ENCODE measurements at places on chromosomes 16 and 17.

GRCh38 chr16:67120025-67120424 is 10.3 kb downstream of the PHAF1 start:
- no peaks in the 10 kb centered on the region for H3K36me3 ChIP-seq
- H3K4me1 ChIP-seq, result no peaks in the 10 kb centered on the region
- no peaks in the 10 kb centered on the region for H3K27me3 ChIP-seq
- no peak overlapping the region for H3K27ac ChIP-seq

DNA sequence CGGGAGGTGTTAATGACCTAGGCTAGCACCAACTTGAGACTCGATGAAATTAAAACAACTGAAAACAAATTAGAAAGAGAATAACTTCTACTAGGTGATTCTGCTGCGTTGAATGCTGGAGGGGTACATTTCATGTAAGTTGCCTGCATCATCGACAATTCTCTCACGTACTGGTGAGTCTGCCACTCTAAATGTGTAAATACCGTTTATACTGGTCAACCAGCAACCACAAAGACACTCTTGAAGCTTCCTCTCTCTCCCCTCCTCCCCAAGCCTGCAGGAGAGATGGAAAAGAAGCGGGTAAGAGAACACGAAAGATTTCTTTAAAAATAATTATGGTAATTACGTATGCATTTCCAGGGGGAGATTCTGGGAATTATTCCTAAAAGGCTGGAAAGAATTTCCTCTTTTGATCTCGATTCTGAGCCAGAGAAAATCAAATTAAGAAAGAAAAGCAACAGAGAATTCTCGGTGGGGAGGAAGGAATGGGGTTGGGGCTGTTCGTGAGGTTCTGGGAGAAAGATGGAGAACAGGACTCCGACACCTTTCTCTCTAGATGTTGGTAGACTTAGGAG is 68.6 kb upstream of the MRTFB start:
- H3K36me3 ChIP-seq, result no peaks in the 10 kb centered on the region
- no peak for DNase-seq
- no peak overlapping the region for H3K4me3 ChIP-seq
- no peaks in the 10 kb centered on the region for H3K27me3 ChIP-seq
- peaks cover 2% of the 10 kb centered on the region for H3K4me1 ChIP-seq

DNA sequence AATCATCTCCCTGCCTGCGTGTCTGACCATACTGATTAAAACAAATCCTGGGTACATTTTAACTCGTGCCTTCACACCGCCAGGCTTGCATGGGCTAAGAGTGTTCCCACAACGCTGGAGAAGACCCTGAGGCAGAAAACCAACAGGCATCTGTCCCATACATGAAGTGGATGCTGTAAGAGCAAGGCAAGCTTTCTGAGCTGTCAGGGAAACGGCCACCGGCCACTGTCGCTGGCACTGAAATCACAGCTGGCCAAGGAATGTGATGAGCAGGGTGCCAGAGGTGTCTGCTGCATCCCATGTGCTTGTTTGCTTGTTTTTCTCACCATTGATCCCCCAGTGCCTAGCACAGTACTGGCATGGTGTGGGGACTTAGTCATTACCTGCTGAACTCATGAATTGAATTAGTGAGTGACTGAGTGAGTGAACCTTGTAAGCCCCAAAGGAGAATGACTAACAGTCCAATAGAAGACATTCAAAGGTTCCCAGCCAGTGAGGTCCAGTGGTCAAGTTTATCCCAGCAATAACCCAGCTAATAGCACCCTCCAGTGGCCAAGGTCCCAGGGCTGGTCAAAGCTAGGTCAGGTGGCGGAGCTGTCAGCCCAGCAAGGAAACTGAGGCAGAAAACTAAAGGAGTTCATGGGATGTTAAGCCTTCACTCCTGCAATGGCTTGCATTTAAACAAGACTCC is 92.7 kb upstream of the CDH5 start:
- H3K4me3 ChIP-seq, result no peak overlapping the region
- peaks cover 3% of the 10 kb centered on the region for H3K4me1 ChIP-seq
- peaks cover 2% of the 10 kb centered on the region for H3K27me3 ChIP-seq
- H3K36me3 ChIP-seq, result no peaks in the 10 kb centered on the region
- no peak for DNase-seq
- H3K27ac ChIP-seq, result no peak overlapping the region

GRCh38 chr16:48057048-48057447 is 98.7 kb downstream of the ABCC12 start:
- H3K4me3 ChIP-seq, result no peak overlapping the region
- H3K36me3 ChIP-seq, result no peaks in the 10 kb centered on the region
- no peak for DNase-seq
- no peaks in the 10 kb centered on the region for H3K27me3 ChIP-seq

GRCh38 chr16:11396241-11397048 is 51.2 kb downstream of the RMI2 start:
- H3K36me3 ChIP-seq, result no peaks in the 10 kb centered on the region
- no peaks in the 10 kb centered on the region for H3K27me3 ChIP-seq
- H3K4me3 ChIP-seq, result no peak overlapping the region
- H3K4me1 ChIP-seq, result no peaks in the 10 kb centered on the region
- no peak overlapping the region for H3K27ac ChIP-seq

DNA sequence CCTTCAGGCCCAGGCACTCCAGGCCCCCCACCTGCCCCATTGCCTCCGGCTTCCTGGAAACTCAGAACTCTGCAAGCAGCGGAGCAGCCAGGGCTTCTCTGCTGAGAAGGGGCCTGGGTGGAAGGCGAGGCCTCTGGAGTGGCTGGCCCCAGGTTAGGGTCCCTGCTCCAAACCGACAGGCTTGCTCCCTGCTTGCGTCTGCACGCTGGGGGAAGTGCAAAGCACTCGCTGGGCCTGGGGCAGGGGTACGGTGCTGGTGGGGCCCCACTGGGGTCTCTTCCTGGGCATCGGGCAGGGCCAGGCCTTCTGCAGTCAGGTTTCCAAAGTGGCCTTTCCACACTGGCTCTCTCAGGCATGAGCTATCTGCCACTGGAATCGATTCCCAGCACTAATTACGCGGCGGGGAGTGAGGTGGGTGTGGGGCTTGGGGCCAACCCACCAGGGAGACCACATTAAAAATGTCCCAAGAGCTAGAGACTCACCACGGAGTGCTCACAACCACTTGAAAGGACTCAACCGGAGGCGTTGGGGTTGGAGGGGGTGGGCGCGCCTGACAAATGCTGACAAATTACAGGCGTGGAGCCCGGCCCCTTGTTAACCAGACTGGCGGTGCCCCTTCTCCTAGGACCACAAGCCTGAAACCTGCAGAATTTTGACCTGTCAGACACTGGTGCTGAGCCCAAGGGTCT is 17.9 kb downstream of the FAM83G start:
- H3K27ac ChIP-seq, result no peak overlapping the region
- no peak for DNase-seq
- peaks cover 8% of the 10 kb centered on the region for H3K4me1 ChIP-seq
- H3K4me3 ChIP-seq, result no peak overlapping the region
- peaks cover 12% of the 10 kb centered on the region for H3K36me3 ChIP-seq

All from small intestine (tissue), 16 donors.